A549 treated with Mapracorat at 1 μM for 4 hours (cell line): ENCODE measurements at places on chromosomes 2 and 18. TPM values are rescaled to one million over a fixed set of nuclear protein-coding genes. Genes with fewer than 3 reads are reported as not detected.

The MAPRE2 gene
- total RNA-seq = 11.9 to 12.8 TPM (median 12.5 TPM) in 5 replicates

The ABHD1 gene
- 0.77 to 2.1 TPM (median 1.5 TPM) in 5 replicates for total RNA-seq

The GRHL1 gene
- total RNA-seq = 0.88 to 1.5 TPM (median 1.1 TPM) in 5 replicates

The CNRIP1 gene
- 1.5 to 2.3 TPM (median 2.1 TPM) in 5 replicates for total RNA-seq

The CAPN14 gene
- total RNA-seq = 0.03 to 0.05 TPM in 2 of 5 replicates, not detected in the others

The MORN2 gene
- 37.6 to 44.6 TPM (median 42.1 TPM) in 5 replicates for total RNA-seq

The ITSN2 gene
- total RNA-seq = 15.2 to 23.2 TPM (median 21.6 TPM) in 5 replicates

The HOXD8 gene
- 4.6 to 6.0 TPM (median 5.6 TPM) in 5 replicates for total RNA-seq

The OTOS gene
- total RNA-seq = not detected in 5 replicates

The BOLL gene
- not detected in 5 replicates for total RNA-seq

The ARHGAP28 gene
- total RNA-seq = 0.02 to 0.49 TPM (median 0.12 TPM) in 3 of 5 replicates, not detected in the others

The CABYR gene
- 12.9 to 19.3 TPM (median 14.1 TPM) in 5 replicates for total RNA-seq

The SPATA3 gene
- not detected in 5 replicates for total RNA-seq

The ST3GAL5 gene
- 27.8 to 39.0 TPM (median 34.7 TPM) in 5 replicates for total RNA-seq

The OSGEPL1 gene
- 3.5 to 4.7 TPM (median 4.2 TPM) in 5 replicates for total RNA-seq

The ST8SIA5 gene
- total RNA-seq = not detected in 5 replicates

The MROH2A gene
- 0.12 to 0.26 TPM (median 0.18 TPM) in 4 of 5 replicates, not detected in the other for total RNA-seq

The PTH2R gene
- not detected in 5 replicates for total RNA-seq
